ENCODE measurements at places on chromosomes 2 and 18.
A peak's percentile ranks its signal among the peaks of the same experiment; 100 is the strongest.

- DNase-seq, result peak; percentile 88
Observed at GRCh38 chr2:40450796-40451430, 977 bp downstream of the SLC8A1 start.

DNA sequence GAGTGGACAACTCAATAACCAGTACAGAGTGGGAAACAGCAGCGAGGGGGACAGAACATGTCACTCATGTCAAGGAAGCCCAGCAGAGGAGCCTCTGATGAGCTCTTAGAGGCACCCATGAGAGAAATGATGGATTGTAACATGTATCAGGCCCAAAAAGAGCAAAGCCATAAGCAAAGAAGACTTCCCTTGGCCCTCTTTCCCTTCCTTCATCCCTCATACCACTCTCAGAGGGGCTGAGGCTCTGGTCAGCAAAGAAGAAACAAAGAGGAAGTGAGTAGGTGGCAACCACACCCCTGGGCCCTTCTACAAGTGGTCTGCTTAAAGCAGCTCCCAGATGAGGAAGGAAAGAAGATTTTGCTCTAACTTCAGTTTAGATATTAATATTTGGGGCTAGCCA, 112.8 kb downstream of the CDC42EP3 start:
- DNase-seq, result no peak

- DNase-seq, result peak; percentile 89
Observed at GRCh38 chr2:57373530-57373929, 673.1 kb upstream of the VRK2 start.

DNA sequence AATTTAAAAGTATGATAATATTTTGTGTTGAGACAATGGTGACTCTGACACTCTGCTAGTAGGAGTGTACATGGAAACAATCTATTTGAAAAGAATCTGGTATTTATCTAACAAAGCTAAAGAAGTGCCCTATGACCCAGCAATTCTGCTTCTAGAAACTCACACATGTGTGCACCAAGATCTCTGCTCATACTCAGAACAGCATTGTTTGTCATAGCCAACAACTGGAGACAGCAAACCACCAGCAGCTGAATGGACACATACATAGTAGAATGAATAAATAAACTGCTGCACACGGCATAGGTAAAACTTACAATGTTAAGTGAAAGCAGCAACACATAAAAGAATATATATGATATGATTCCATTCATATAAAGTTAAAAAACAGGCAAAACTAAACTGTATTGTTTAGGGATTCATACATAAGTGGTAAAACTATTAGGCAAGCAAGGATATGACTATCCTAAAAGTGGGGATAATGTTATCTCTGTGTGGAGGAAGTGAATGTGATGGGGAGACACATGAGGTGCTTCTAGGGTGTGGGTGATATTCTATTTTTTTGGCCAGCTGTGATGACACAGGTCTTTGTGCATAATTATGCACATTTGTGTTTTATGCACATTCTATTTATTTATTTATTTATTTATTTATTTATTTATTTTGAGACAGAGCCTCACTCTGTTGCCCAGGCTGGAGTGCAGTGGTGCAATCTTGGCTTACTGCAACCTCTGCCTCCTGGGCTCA, 71.1 kb downstream of the RFTN2 start:
- no peak for DNase-seq

DNA sequence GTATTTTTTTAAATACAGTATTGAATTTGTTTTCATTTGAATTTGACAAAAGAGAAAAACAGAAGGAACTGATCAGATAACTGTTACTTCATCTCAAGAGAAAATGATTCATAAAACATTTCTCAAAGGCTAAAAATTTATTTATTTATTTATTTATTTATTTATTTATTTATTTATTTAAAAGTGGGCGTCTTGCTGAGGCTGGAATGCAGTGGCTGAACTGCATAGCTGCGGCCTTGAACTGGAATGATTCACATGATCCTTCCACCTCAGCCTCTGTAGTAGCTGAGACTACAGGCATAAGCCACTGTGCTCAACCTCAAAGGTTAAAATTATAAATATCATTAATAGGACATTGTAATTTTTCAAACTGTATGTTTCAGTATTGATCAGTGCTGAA, 4.5 kb upstream of the PUM2 start:
- DNase-seq, result peak; percentile 64

GRCh38 chr18:62331581-62332356, 6.7 kb downstream of the TNFRSF11A start:
- no peak for DNase-seq

GRCh38 chr2:157150747-157151146, 106.8 kb upstream of the GALNT5 start:
- no peak for DNase-seq

- DNase-seq, result peak; percentile 59
Observed at GRCh38 chr18:434410-434809, 66.1 kb downstream of the COLEC12 start.

DNA sequence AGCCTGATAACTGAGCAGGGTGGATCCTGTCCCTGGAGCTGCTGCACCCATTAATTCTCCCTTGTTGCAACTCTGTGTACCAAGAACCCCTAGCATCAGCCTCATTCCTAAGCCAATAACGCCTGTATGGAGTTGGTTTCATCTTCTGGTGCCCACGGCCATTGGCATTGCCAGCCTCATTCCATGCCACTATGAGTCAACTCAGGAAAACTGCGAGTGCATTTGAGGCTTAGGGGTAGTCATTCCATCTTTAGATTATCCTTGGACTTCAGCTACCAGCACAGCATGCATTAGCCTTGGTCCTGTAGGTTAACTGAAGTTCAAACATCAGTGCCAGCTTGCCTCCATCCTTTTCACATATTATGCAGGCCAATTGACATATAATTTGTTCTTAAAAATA, 1.4 kb upstream of the TRIM54 start:
- no peak for DNase-seq

DNA sequence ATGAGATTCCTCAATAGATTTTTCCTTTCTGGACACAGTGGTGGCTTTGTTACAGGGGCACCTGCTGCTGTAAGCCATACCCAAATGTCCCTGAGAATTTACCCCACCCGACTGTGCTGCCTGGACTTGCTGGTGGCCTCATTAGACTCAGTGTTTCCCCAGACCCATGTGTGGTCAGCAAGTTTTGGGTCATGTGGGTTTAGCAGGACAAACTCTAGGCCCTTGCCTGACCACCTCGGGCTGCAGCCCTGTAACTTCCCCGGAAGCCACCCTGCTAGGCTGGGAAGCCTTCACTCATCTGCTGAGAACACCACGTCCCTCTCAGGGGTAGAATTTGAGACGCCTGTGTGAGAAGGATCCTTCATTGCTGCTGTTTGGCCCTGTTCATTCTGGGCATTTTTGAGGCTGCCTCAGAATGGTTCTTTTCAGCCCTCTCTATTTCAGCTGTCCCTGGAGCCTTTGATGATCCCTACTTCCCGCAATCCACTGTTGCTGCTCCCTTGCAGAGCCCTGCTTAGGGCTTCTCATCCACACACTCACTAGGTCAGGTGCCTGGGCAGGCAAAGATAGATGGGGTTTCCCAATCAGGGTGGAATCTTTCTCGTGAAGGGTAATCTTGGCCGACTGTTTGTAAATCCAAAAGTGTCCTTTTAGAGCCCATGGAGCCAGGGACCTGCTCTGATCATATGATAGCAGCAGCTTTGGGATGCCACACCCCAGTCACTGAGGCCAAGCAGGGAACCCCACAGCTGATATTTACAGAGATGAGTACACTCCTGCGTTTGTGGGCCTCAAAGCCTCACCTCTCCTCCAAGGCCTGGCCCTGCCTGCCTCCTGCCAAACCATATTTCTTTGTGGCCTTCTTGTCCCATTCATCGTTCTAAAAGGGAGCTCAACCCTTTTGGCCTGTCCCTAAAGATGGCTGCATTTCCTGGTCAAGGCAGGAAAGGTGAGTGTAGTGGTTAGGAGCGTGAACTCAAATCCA, 6.7 kb downstream of the EHD3 start:
- no peak for DNase-seq

DNA sequence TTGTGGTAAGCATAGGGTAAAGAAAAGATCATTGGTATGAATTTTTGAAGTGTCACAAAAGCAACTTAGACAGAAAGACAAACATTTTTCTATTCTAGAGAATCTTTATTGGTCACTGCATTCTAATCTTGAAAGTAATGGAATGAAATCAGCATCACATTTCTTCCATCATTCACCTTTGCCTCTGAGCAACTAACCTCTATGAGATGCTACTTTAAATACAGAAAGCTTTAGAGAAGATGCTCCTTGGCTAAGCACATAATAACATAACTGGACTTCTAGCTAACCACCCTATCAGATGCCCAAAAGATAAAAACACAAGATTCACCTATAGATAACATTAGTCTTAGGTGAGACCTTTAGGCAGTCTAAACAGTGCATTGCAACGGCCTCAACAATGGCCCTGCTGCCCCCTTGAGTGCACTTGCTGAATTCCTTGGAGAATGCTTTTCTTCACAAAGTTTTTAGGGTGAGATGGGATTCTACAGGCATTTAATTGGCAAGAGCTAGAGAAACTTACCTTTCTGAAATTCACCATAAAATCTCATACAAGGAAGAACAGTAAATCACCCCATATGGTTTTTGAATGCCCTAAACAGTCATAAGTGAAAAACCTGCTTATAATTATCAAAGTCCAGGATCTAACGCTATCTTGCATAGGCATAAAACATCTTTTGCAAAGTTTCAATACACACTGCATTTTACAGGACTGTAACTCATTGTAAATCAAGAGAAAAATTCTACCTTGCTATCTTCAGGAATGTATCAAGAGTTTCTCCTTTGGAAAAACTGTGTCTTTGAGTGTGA, 791.3 kb upstream of the CHAC2 start:
- DNase-seq, result peak; percentile 18

GRCh38 chr18:71666481-71666880, 877.7 kb downstream of the CBLN2 start:
- no peak for DNase-seq
